ENCODE measurements at places on chromosomes 3 and 15.

DNA sequence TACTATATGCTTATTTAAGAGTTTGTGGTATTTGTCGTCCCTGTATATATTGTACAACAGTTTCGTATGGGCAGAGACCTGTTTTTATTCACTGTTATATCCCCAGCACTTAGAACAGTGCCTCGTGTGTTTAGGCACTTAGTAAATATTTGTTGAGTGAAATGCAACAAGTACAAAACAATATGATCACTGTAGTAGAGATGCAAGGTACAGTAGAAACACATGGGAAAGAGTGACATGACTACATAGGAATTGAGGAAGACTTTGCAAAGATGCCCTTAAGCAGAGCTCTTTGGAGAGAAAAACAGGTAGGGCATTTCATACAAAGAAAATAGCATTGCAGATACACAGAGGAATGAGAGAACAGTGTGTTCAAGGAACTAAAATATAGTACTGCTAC is 18.3 kb downstream of the RASA2 start:
- DNase-seq: no peak

- no peak for DNase-seq
These were observed 12.9 kb downstream of the PCYT1A start for GRCh38 chr3:196274585-196274984.

GRCh38 chr3:45803252-45803935 is 7.1 kb upstream of the SLC6A20 start:
- DNase-seq: no peak

GRCh38 chr15:80654299-80654698 is 40.8 kb upstream of the ABHD17C start:
- DNase-seq: no peak

DNA sequence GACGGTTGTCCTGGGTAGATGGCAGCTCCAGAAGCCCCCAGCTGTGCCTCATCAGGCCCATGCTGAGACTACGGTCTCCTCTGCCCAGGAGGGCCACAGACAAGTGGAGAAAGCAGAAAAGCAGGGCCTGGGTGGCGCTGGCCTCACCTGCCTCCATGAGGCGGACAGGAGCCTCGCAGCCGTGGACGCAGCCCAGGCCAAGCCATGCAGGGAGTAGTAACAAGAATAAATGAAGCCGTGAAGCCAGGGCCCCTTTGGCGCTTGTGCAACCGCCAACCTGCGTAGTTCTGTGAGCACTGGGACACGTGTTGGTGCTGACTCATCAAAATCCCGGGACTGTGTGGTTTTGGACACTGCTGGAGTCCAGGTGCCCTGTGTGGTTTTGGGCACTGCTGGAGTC is 12.3 kb upstream of the MUC4 start:
- no peak for DNase-seq

DNA sequence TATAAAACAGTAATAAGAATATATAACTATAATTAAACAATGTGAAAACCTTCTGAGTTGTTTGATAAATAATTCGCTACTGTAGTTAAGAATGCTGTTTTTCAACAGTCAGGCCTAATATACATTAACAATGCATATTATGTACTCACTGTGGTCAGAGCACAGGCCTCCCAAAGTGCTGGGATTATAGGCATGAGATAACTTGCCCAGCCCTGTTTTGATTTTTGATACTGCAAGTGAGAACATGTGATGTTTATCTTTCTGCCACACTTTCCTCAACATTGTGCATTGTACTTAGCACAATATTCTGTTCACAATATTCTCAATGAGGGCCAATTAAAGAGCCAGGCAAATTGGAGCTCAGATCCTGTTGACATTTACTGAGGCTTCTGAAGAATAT is 274.5 kb upstream of the RARB start:
- no peak for DNase-seq

DNA sequence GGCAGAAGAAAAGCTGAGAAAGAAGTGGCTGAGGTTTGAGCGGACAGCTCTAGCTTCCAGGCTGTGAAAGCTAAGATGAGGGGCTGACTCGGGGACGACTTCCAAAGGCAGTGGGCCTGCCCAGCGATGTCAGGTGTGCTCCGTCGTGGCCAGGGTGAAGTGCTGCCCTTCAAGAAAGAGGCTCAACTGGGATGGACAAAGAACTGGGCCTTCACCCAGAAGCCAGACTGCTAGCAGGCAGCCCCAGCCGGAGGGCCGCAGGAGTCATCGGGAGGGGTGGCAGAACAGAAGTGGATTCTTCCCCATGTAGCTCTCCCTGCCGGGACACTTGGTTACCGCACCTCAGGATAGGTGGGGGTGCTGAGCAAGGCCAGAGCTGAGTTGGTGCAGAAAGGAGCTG is 13.1 kb upstream of the SEC13 start:
- DNase-seq: no peak

DNA sequence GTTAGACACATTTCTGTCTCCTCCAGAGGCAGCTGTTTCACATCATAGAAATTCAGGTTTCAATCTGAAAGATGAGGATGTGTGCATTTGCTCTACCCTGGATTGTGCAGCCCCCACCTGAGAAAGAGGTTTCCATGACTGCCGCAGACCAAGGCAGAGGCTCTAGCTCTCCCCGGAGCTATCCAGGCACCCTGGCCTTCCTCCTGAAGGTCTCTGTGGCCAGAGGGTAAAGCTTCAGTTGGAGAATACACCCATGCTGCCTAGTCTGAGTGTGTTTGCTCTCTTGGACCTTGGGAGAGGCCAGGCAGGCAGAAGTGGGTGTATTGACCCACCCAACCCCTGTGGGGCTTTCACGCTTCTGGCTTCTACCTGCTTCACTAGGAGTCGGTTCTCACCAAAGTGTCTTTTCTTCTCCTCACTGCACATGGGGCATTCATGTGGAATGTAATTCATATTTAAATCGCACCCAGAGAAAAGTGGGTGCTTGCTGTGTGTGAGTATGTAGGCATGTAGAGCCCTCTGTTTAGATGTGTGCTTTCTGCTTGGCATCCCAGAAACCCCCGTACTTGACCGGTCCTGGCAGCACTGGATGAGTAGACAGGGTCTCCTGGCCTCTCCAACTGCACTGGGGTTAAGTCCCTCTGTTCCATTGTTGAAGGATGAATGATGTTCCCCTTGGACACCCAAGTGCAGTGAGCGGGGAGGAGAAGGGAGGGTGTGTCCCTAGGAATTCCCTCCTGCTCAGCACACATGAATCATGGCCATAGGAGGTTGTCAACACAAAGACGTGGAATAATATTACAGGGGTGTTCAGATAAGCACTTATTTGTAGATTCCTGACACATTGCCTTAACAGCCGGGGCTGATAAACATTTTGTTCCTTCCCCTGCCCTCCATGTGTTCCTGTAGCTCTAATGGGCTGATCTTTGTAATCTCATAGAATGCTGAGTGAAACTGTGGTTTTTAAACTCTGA is 20.3 kb upstream of the RAB6B start:
- no peak for DNase-seq

Measured in posterior cingulate gyrus (tissue), 11 donors.